ENCODE measurements at places on chromosomes 4 and X.

DNA sequence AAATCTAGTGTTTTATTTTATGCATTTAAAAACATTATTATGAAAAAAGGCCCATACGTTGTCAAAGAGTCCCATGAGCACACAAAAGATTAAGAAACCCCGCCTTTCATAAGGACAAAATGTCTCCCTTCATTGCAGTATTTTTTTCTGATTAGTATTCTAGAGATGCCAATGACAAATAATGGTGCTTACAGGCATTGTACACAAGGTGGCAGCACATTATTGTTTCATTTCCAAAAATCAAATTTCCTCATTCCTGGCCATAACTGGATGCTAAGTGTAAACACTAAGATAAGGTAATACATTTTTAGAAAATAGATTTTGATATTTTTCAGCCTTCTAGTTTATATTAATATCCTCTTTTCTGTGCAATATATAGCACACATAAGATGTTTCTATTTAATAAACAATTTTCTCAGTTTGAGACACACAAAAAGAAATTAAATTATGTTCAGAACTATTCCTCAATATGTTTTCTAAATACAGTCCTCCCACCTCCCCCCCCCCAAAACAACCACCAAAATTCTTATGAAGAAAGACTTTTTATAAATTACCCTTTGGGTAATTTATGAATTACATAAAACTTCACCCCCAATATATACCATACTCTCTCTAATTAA lies 47.7 kb downstream of the TIGD2 start:
- DNase-seq, result peak; percentile 34

DNA sequence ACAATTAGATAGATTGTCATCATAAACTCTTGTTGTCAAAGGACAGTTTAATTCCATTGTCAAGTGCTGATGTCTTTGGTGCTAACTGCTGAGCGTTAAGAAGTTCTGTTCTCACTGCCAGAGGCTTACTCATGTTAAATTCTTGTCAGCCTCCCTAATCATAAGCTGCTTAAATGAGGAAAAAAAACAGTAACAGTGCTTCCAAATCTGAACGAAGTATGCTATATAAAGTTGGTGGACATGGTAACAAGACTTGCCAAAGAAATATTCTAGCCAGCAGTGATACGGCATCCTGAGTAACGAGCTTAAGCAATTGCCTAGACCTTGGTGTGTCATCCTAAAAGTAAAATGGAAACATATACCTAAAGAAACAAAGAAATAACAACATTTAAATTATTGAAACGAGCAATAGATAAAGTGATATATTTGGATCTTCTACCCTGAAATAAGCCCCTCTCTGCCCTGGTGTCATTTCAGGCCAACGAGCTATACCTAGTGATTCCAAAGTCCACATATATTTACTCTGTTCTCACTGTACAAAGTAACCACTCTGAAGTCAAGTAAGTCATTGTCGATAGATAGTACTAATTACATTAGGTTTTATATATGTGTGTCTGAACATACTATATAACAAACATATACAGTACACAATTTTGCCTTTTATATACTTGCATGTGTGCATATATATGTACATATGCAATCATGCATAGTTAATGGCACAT lies 339.7 kb upstream of the HS3ST1 start:
- no peak for DNase-seq

DNA sequence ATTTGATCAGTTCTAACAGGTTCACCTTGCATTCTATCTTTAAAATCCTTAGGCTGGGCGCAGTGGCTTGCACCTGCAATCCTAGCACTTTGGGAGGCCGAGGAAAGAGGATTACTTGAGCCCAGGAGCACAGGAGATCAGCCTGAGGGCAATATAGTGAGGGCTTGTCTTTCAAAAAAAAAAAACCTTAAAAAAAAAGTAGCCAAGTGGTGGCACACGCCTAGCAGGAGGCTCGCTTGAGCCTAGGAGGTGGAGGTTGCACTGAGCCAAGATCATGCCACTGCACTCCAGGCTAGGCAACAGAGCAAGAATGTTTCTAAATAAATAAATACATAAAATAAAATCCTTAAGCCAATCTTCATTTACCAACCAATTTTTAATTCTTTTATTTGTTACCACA lies 75.6 kb downstream of the PRSS12 start:
- DNase-seq, result no peak

GRCh38 chrX:66384722-66385121 lies 220.7 kb downstream of the HEPH start:
- no peak for DNase-seq

- DNase-seq, result no peak
Observed at GRCh38 chr4:138405466-138405891, 163.3 kb upstream of the SLC7A11 start.

DNA sequence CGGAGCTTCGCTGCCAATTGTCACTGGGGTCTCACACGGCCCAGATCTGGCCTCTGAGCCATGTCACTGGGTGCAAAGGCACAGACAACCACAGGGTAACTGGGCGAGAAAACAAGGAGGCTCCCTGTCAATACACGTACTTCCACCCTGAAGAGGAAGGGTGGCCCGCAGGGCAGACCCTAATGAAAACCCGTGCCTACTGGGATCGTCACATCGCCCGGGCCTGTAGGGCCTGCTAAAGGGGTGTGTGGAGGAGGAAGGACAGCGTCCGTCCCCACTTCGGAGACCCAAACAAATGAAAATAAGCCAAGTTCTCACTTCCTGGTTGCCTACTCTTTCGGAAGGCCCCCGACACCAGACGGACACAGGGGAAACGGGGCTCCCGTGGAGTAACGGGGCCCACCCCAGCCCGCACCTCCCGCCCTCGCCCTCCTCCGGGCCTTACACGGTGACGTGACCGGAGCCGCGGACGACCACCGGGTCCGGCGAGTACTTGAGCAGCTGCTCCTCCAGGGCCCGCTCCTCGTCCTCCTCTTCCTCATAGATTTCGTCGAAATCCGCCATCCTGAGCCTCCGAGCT lies 578 bp downstream of the CHIC2 start:
- DNase-seq, result no peak

DNA sequence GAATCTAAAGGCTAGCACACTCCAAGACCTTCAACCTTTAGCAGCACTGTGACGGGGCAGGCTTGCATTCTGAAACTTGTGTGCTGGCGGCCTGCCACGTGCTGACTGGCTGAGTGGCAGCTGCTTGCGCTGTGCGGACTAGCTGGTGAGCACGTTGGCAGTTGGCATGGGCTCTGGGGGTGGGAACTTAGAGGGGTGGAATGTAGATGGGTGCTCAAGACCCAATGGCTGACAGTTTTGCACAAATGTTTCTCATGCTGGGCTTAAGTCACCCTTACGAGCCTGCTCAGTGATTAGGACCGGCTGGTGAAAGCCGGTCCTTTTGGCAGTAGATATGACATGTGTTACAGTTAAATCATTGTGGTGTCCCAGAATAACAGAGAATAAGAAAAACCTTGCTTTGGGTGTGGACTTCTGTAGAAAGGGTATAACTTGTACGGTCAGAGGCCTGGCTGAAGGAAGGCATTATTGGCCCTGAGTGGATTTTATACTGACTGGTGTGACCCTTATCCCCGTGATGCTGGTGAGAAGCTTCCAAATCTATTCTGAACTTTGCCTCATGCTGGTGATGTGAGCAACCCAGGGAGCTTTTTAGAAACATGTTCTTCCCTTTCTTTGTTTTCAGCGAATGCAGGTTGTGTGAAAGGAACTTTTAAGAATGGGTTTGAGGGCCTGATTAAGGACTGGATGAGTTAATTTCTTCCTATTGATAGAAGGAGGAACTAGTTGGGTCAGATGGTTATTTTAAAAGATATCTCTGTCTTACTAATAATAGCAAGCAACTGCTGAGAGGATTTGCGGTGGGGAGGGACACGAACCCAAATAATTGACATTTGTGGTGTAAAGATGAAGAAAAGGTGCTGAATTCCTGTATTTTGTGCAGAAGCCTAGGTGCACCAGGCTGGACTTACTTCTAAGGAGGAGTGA lies 107.4 kb upstream of the SLC4A4 start:
- no peak for DNase-seq

GRCh38 chrX:40127052-40127451 lies 29.3 kb upstream of the BCOR start:
- no peak for DNase-seq

GRCh38 chr4:108930186-108930585 lies 167.3 kb upstream of the ETNPPL start:
- DNase-seq, result no peak

GRCh38 chrX:73615022-73615421 lies 52.0 kb downstream of the CHIC1 start:
- no peak for DNase-seq

- DNase-seq, result no peak
Observed at GRCh38 chr4:61173799-61174198, 26.3 kb upstream of the ADGRL3 start.

DNA sequence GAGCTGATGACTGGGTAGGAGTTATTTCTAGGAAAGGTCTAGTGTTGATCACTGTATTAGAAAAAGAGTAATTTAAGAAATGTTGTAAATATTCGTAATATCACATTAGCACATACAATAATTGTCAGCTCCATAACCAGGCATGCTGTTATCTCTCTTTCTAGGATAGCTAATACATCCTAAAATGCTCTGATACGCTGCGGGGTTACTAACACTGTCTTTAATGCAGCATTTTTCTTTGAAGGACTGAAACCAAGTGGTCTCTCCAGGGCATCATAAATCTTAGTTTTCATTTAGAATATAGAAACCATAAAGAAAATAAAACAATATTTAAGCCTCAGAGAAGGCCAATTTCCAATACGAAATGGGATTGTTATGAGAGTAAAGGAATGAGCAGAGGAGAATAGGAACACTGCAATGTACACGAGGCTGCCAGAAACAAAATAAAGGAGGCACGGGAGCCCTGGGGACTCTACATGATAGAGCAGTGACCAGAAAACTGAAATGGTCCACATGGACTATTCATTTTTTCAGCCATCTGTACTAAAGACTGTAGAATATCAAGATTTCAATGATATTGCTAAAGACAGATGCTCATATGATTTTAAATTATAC lies 1606.7 kb upstream of the AGA start:
- no peak for DNase-seq

GRCh38 chrX:147917700-147918695 lies 6.3 kb downstream of the FMR1 start:
- DNase-seq, result no peak

DNA sequence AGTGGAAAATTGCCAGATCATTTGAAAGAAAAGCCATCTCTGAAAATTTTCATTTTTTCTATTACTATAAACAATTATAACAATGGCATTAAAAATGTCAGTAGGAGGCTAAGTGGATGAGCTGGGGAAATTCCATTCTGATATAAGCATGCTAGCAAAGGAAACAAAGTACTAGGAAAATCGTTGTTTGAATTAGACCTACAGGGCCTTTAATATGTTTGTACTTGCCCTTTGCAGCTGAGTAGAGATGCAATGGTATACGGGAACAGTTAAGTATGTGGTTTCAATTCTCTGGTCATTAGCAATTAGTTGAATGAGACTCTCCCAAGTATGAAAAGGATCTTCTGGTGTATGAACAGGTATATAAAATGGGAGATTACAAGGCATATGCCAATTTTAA lies 452.2 kb downstream of the PCDH11X start:
- DNase-seq, result no peak

DNA sequence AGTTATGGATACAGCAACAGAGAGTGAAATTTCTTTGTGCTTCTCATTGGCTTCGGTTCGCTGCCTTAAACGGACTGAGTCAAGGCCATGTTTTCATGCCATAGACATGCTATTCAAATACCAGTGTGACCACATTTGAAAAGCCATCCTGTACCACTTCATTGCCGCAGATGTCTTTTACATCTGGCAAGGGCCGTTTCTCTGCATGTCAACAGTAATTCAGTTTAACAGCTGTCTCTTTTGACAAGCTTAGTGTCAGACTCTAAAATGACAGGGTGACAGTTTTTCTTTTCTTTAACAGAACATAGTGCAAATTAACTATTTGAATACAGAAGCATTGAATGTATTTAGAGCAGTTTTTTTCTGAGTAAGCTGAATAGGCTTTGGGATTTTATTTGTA lies 362.2 kb upstream of the POU3F4 start:
- DNase-seq, result no peak

All from astrocyte of the cerebellum (primary cell).